ENCODE measurements at places on chromosomes 11 and 22.

DNA sequence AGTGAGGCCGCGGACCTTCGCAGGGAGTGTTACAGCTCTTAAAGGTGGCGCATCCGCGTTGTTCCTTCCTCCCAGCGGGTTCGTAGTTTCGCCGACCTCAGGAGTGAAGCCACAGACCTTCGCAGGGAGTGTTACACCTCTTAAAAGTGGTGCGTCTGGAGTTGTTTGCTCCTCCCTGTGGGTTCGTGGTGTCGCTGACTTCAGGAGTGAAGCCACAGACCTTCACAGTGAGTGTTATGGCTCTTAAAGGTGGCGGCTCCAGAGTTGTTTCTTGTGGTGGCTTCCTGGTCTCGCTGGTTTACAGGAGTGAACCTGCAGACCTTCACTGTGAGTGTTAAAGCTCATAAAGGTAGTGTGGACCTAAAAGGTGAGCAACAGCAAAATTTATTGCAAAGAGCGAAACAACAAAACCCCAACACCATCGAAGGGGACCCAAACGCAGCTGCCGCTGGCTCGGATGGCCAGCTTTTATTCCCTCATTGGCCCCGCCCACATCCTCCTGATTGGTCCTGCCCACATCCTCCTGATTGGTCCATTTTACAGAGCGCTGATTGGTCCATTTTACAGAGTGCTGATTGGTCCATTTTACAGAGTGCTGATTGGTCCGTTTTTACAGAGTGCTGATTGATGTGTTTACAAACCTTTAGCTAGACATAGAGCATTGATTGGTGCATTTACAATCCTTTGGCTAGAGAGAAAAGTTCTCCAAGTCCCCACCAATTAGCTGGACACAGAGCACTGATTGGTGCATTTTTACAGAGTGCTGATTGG is 1.2 kb upstream of the TMEM45B start:
- peak; percentile 3 for DNase-seq

GRCh38 chr11:125069008-125069407 is 5.9 kb downstream of the SLC37A2 start:
- no peak for DNase-seq

DNA sequence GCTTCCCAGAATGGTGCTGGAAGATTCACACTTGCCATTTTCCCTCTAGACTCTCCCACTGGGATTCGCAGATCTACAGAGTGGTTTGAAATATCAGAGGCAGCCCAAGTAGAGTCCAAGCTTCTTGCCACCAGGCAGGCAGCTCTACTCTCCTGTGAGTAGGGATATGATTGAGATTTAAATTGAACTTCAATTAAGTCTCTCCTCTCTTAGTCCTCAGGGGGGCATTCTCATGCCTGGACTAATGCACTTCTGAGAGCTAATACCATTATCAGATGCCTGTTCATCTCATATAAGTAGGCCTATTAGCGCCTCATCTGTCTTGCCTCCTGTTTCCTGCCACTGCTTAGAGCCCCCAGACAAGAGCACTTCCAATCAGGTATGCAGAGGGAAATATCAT is 25.5 kb upstream of the AMPD3 start:
- no peak for DNase-seq

GRCh38 chr11:111351374-111352055 is 27.6 kb downstream of the POU2AF1 start:
- DNase-seq = no peak

- DNase-seq = peak; percentile 17
Measured at GRCh38 chr11:36056160-36056751, 112.4 kb downstream of the LDLRAD3 start.

GRCh38 chr11:114078423-114078822 is 18.9 kb downstream of the ZBTB16 start:
- no peak for DNase-seq

- DNase-seq = peak; percentile 61
Measured at GRCh38 chr22:27206374-27207133, 549.2 kb downstream of the MIAT start.

GRCh38 chr11:71447791-71448256 is 369 bp downstream of the DHCR7 start:
- DNase-seq = peak; percentile 31

DNA sequence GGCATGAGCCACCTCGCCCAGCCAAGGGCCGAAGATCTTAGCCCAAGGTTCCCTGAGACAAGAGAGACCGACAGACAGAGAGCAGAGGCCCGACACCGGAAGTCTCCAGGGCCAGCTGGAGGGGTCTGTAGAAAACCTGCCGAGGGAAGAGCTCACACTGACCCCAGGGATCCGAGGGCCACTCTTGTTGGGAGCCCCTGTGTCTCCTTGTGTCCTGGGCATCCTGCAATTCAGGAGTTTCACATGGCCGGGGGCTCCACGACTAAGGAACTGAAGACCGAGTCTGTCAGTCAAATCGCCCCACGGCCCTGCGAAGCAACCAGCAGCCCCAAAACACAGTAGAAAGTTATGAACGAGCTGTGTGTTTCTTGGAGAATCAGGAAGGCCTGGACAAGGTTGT is 1482.0 kb downstream of the BRD1 start:
- DNase-seq = no peak

- no peak for DNase-seq
Measured at GRCh38 chr11:68033708-68034045, 3.2 kb downstream of the NDUFS8 start.

GRCh38 chr11:73787643-73788558 is at the start of gene MRPL48:
Gene MRPL48, plus strand, starts transcription at chr11:73787874. Its CDS starts 98 bp downstream, at chr11:73787972.
- DNase-seq = peak; percentile 95

- no peak for DNase-seq
Measured at GRCh38 chr11:2202900-2203439, 31.4 kb upstream of the TH start.

DNA sequence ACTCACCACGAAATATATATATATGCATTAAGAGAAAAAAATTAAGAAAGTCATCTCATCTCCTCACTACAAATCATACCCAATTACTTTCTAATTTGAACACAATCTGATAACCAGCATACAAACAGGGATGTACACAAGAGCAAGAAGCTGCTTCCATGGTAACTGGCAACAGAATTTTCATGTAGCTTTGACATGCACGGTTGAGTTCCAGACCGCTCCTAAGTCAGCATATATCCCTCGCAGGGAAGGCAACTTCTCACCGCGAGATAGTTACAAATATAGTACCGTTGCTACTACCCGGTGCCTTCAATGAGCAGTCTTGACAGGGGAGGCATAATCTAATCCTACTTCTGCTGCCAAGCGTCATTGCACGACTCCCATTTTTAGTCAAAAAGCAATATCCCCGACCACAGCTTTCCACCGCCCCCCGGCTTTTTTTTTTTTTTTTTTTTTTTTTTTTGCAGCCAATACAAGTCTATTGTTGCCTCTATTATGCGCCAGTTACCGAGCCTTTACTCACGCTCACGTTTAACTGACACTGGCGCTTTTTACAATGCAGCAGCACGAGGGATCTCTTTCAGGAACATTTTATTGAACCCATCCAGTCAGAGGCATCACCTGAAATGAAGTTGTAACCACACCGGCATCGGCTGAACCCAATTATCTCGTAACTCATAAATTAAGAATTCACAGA is 2.2 kb downstream of the CADM1 start:
- DNase-seq = peak; percentile 53

DNA sequence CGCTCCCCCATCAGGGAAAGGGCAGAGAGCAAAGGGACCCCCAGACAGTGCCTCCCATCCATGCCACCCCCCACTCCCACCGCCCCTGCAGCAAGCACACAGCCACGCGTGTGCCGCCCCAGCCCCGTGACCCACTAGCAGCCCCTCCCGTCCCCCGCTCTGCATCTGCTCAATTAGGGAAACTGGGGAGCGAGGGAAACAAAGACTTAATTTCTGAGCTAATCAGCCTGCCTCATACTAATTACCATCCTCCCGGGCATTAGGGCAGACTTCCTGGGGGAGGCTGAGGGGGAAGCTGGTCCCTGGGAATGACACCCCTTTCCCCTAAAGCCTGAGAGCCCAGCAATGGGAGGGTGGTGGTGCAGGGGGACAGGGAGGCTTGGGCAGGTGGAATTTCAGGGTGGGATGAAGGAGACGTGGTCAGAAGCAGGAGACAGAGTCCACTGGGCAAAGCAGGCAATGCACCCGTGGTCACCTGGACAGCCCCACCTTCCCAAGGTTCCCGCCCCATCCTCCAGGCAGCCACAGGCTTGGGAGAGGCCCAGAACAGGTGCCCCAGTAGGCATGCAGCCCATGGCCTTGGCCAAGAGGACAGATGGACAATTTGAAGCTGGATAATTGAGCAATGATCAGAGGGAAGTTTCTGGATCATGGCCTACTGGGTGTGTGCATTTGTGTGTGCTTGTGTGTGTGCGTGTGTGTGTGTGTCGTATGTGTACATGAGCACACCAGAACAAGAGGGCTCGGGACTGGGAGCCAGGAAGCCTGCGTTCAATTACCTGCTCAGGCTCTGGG is 20.6 kb downstream of the ELFN2 start:
- no peak for DNase-seq

- DNase-seq = no peak
Measured at GRCh38 chr11:35563484-35564244, 38.2 kb upstream of the PAMR1 start.

DNA sequence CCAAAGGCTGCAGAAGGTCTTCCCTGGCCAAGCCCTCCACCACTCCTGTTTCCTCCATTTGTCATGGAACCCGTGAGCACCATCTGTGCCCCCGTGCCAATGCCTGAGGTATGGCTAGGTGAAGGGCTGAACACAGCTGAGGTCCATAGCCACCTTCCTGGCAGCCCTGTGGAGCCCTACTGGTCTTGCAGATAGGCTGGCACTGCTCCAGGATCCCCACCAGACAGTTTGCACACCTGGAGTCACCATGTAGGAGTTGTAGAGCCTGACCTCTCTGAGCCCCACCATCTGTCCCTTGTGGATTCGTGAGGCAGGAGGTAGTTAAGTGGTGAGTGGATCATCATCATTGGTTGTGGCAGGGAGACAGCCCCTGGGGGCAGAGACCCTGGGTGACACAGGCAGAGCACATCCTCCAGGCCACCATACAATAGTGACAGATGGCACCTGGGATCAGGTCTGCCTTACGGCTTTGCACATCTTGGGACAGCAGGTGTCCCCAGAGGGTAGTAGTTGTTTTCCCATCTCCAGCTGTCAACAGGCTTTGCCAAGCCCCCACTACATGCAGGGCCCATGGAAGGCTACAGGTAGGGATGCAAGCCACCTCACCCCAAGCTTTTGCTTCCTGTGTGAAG is 52.5 kb upstream of the SUSD2 start:
- DNase-seq = no peak

- DNase-seq = no peak
Measured at GRCh38 chr11:76209375-76209972, 3.2 kb upstream of the WNT11 start.

GRCh38 chr11:68117853-68118470 is 3.2 kb downstream of the CHKA start:
- DNase-seq = no peak

- DNase-seq = no peak
Measured at GRCh38 chr11:64013141-64013896, 22.4 kb upstream of the FLRT1 start.

GRCh38 chr11:27558401-27558800 is 51.8 kb upstream of the LIN7C start:
- DNase-seq = no peak

DNA sequence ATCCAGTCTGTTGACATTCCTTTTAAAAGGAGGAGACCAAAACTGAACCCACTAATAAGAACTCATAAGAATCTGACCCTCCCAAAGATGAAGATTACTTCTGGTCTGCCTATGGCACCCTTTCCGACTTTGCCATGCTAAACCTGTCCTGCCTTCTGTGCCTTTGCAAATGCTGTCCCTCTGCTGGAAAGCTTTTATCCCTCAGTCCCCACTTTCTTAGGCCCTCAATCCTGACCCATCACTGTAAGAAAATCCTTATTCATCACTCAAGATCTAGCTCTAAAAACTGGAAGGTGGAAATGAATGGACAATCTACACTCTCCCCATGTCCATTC is 10.4 kb downstream of the MPZL3 start:
- no peak for DNase-seq

DNA sequence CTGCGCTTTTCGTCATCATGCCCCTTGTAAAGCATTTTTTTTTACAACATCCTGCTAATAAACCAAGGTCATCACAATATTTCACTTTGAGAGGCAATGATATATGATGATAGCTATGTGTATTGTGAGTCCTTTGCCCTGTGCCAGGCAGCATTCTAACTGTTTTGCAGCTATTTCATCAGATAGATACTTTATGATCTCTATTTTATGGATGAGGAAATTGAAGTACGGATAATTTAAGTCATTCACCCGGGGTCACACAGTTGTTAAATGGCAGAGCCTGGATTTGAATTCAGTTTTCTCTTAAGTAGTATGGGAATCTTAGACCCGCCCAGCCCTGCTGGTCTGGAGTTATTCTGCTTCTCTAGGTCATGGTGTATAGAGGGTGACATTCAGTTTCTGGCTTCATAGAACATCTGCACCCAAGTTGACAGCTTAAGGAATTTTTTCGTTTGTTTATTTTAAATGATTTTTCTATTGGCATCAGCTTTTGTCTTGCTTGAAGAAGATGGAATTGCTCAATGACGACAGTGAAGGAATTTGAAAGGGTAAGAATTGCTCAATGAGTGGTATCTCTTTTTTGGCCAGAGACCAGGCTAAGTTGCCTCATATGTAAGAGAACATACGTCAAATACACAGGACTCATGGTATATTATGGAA is 926 bp downstream of the PRR5L start:
- DNase-seq = no peak

GRCh38 chr22:29830585-29830984 is 7.5 kb downstream of the ASCC2 start:
- DNase-seq = no peak

GRCh38 chr11:7089328-7090251 is 792 bp downstream of the RBMXL2 start:
- no peak for DNase-seq

GRCh38 chr11:83601914-83602527 is 315.9 kb upstream of the CCDC90B start:
- DNase-seq = no peak

- DNase-seq = no peak
Measured at GRCh38 chr22:23063539-23064380, 6.6 kb upstream of the GNAZ start.

- peak; percentile 13 for DNase-seq
Measured at GRCh38 chr11:80960381-80961029, 1519.7 kb upstream of the TENM4 start.

- no peak for DNase-seq
Measured at GRCh38 chr22:43014316-43014868, 557 bp downstream of the PACSIN2 start.

DNA sequence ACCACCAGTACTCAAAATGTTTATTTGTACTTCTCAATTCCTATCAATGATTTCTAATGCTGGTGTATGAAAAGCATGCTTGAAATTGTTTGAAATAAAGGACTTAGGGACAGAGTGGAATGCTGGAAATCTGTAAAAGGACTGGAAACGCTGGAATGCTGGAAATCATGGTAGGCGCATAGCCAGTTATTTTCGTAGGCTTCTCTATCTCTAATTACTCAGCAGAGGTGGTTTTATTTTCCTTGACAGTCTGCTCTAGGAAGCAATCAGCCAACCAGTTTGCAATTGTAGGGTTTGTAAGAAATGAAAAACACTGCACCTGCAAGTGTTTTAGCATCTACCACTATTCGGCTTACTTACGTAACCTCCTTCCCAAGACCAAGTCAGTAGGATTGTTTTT is 788 bp downstream of the LIN7C start:
- DNase-seq = no peak

Data from kidney tubule cell (primary cell).